ENCODE measurements at places on chromosomes 1 and 21.

DNA sequence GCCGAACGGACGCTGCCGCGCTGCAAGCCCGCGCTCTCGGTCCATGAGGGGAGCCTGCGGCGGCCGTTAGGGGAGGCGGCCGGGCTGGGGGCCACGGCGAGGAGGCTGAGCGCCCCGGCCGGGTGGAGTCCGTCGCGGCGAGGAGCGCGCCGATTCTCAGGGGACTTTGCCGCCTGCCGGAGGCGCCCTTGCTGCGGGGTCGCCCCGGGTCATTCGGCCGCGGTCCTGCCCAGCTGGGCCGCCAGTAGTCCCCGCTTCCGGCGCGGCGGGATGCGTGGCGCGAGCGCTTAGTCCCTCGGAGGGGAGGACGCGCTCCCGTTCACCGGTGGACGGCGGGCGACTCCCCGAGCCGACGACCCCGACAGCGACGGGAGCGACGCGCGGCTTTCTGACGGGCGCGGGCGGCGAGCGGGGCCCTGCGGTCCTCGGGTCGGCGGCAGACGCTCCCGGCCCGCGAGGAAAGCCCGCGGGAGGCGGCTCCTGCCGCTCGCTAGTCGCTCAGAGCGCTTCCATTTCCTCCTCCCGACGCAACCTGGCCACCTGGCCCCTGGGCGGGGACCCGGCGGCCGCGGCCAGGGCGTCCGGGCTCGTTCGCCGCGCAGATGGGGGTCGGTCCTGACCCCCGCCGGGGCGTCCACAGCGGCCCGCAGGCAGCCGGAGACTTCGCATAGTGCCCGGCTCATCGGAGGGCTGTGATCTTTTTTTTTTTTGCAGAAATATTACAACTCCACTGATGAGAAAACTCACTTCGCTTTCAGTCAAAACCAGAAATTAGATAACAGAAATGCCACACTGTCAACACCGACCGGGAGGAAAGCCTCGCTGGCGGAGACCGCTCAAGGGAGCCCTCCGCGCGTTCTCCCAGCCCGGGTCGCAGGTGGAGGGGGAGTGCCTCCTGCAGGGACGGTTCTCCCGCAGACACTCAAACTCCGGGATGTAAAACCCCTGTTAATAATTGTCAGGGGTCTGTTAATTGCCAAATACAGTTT, 641 bp upstream of the ZBTB21 start:
- peak; percentile 74 for DNase-seq

- DNase-seq = no peak
Measured at GRCh38 chr1:107147843-107148242, 7.0 kb downstream of the NTNG1 start.

DNA sequence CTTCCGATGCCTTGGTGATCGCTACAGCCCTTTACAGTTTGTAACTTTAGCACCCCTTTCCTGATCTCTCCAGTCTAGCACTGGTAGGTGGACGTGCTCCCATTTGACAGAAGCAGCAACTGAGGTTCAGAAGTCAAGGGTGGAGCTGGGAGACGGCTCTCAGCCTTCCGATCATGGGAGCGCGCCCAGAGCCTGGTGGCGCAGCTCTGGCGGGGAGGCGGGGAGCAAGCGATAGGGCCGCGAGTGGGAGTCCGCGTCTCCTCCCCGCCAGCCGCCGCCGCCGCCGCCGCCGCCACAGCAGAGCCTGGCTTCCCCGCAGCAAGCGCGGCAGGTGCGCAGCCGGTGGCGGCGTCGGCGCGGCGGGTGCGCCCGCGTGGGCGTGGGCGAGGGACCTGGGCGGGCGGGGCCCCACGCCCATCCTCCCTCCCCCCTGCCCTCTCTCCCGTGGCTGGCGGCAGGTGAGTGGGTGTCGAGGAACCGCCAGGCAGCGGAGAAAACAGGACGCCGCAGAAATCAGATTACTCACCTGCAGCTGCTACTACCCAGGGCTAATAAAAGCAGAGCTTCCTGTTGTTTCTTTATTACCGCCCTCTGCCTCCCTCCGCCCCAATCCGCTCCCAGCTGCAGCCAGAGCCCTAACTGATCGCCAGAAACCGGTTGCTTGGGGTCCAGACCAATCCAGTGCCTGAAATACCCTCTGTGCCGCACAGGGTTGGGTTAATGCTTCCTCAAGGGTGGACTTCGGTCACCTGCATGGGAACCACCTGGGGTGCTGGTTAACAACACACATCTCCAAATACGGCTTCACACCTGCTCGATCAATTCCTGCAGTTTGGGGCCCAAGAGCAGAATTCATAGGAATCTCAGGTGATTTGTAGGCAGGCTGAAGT, 60.2 kb upstream of the ID3 start:
- peak; percentile 74 for DNase-seq

DNA sequence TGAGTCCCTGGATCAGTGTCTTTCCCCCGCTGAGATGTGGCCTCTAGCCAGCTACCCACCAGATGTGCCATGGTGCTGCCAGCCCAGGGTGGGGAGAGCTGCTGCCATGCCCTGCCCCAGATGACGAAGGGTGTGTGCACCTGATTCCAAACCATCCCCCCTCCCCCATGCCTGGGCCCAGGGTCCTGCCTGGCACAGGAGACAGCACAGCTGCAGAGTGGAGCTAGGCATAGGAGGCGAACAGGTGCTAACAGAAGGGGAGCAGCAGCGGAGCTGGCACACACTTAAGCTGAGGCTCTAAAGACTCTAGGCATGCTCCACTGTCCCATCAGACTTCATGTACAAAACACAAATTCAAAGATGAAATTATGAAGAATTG, 9.0 kb upstream of the LDLRAP1 start:
- DNase-seq = peak; percentile 43

DNA sequence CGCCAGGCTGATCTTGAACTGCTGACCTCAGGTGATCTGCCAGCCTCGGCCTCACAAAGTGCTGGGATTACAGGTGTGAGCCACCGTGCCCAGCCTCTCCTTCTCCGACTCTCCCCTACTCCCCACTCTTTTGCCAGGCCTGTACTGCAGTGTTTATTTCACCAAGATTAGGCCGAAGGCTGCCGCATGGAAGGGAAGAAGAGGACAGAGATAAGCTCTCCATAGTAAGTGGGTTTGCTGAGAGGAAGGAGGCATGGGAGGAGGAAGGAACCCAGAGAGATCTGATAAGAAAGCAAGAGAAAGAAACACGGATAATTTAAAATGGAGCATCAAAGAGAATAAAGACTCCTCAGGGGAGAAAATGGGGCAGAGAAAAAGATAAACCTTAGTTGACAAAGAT, 8.7 kb downstream of the PTCH2 start:
- DNase-seq = no peak

GRCh38 chr1:175471039-175471800, 272.2 kb downstream of the TNR start:
- no peak for DNase-seq

GRCh38 chr1:53553734-53554509, 94.7 kb downstream of the DMRTB1 start:
- no peak for DNase-seq

DNA sequence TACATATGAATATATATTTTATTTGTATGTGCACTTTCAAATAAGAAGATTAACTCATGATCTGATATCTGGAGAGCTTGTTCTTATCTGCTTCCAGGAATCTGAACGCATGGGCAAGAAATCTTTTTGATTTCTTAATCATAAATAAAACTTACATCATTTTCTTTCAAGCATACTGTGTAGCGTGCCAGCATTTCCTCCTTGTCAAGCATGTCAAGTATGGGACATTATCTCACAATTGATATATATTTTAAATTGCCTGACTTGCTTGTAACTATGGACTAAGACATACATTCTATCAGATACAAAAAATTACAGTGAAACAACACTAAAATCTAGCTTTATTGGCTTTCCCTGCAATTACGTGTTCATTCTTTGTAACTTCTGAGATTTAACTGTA, 1128.2 kb downstream of the PLA2G4A start:
- DNase-seq = no peak

DNA sequence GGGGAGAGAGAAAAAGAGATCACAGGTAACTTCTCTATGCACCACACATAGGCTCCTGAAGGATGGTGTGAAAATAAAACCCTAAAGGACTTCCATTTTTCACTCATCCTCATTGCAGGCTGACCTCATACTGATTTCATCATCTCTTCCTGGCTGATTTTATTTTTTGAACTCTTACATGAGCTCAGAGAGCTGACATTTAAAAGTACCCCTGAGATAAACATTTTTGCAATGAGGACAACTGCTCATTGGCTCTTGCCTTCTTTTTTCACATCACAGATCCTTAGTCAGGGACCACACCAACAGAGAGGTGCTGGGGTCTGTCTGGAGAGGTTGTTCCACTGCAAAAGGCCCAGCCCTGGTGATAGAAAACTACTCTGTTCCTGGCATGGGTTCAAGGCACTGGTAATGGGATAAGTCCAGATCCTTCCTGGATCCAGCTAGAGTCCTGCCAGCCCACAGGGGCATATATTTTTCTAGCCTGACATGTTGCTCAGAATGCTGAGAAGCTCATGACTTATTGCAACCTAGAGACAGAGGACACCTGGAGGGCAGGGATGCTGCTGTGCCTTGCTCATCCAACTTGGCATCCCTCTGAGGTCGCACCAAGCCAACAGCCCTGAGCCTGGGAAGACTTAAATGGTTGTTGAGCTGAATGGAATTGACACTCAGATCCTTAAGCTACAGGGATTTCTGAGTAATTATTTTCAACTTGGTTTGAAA, 360.0 kb downstream of the HHAT start:
- DNase-seq = no peak

GRCh38 chr1:20158358-20159070, 19.4 kb downstream of the PLA2G2F start:
- DNase-seq = no peak

- peak; percentile 73 for DNase-seq
Measured at GRCh38 chr1:202662081-202662480, 48.2 kb downstream of the SYT2 start.
